ENCODE measurements at places on chromosomes 13 and 19.

DNA sequence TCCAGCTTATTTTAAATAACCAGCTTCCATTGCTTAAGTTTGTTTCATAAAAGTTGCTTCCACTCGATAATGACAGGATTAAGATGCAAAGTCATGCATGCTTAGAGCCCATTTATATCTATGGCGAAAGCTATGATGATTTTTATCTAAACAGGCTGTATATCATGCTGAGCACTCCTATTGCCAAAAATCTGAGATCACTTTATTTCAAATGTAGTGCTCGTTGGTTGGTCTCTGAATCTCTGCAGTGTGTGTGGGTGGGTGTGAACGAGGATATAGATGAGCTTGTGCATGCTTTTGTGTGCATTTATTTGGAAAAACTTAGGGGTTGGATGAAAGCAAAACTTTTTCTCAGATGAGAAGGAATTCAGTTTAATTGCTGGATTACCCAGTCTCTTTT is 27.0 kb upstream of the ARGLU1 start:
- DNase-seq: no peak

- no peak for DNase-seq
Observed at GRCh38 chr19:31708520-31708919, 359.3 kb upstream of the TSHZ3 start.

- no peak for DNase-seq
Observed at GRCh38 chr13:48731001-48731658, 77.4 kb downstream of the CYSLTR2 start.

DNA sequence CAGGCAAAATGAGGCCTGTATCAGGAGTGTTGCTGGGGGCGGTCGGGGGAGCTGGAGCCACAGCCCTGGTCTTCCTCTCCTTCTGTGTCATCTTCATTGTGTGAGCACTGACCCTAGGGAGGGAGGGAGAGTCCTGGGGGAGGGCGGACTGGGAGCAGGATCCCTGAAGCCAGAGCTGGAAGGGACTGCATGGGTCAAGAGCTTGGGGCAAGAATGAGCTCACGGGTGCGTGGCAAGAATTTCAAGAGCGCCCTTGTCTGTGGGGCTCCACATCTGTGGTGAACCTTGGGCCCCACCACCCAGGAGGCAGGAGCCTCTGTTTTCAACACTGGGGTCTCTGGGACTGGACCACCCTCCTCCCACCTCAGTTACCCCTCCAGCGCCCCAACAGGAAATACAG is 4.7 kb downstream of the SIGLEC7 start:
- DNase-seq: no peak

DNA sequence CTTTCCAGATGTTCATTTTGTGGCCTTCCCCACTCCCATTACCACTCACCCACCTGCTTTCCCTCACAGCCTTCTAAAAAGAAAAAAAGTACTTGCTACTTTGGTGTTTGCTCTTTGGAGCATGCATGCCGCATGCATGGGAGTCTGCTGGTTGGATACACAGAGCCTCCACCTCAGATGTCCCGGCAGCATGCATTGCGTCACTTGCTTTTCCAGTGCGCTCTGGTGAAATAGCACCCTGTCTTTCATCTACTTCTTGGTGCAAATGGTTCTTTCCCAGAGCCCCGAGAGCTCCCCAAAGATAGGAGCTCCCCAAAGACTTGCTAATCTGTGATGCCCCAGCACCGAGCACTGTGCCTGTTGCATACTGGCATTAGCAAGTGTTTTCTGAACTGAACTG is 333.2 kb upstream of the ZNF507 start:
- DNase-seq: no peak

DNA sequence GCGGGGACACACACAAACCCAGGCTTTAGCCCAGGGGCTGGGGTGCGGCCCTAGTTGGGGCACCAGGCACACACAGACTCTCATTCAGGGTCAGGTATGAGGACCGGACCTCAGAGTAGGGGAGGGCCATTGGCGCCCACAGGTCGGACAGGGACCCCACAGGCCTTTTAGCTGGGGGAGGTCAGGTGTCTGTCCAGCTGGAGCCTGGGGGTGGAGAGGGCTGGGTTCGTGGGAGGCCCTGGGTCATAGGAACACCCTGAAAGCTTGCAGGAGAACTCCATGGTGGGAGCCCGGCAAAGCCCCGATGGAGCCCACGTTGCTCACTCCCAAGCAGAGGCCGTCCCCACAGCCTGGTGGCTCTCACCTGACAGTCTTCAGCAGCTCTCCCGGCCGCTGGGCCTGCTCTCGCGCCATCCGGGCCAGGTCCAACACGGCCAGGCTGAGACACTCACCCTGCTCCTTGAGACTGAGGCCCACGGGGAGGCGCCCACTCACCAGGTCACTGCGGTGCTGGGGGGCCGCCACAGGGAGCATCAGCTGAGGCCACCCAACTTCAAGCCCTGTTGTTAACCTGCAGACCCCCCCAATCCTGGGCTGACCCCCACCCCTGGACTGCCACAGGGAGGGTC is 5.0 kb downstream of the JAK3 start:
- DNase-seq: no peak

DNA sequence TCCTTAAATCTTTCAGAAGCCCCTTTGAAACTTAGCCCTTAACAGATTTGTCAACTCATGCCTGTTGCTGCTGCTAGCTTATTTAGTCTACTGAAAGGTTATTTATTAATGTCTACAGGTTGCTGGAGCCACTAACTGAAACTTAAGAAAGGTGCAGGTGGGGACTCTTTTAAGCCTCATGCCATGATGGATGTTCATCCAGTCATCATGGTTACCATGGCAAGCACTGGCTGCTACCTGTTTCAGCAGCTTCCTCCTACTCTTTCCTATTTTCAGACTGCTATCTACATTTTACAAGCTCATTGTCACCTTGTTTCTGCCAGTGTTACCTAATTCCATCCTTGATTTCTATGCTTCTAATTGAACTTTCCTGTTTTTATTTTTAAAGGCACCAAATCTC is 27.1 kb downstream of the DGKH start:
- DNase-seq: no peak

GRCh38 chr19:21483589-21484170 is 21.7 kb upstream of the ZNF429 start:
- DNase-seq: no peak

DNA sequence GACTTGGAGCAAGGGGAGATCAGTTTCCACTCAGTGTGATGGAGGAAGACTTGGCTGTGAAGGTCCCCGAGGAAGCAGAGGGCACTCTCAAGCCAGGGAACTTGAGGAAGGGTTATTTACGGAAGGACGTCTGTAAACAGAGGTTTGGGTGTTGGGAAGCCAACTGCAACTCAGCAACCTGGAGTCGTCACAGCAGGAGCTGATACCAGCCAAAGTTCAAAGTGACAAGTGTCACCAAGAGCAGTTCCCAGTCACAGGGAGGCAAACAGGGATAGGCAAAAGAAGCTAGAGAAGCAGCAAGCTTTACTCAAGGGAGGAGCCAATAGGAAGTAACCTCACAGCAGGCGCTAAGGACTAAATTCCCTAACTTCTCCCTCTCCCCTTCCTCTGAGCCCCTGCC is 205.5 kb downstream of the EFNB2 start:
- no peak for DNase-seq

DNA sequence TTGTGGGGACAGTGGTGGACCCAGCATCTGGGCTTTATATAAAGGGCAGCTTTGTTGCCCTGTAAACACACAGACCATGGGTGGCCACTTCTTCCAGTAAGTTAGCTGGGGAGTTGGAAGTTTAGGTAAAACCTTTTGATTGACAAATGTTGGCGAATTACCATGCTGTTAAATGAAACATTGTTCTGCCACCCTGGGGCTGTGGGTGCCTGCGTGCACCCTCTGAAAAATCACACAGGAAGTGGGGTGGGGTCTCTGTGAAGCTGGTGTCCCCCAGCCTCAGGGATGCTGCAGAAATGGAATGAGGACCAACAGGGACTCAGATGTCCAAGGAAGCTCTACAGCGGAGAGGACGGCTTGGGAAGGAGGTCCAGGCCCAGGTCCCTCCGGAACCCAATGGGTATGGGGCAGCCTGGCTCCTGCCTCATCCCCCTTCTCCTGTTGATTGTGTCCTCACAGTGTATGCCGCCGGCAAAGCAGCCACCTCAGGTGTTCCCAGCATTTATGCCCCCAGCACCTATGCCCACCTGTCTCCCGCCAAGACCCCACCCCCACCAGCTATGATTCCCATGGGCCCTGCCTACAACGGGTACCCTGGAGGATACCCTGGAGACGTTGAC is 2.8 kb upstream of the USF2 start:
- peak; percentile 42 for DNase-seq

DNA sequence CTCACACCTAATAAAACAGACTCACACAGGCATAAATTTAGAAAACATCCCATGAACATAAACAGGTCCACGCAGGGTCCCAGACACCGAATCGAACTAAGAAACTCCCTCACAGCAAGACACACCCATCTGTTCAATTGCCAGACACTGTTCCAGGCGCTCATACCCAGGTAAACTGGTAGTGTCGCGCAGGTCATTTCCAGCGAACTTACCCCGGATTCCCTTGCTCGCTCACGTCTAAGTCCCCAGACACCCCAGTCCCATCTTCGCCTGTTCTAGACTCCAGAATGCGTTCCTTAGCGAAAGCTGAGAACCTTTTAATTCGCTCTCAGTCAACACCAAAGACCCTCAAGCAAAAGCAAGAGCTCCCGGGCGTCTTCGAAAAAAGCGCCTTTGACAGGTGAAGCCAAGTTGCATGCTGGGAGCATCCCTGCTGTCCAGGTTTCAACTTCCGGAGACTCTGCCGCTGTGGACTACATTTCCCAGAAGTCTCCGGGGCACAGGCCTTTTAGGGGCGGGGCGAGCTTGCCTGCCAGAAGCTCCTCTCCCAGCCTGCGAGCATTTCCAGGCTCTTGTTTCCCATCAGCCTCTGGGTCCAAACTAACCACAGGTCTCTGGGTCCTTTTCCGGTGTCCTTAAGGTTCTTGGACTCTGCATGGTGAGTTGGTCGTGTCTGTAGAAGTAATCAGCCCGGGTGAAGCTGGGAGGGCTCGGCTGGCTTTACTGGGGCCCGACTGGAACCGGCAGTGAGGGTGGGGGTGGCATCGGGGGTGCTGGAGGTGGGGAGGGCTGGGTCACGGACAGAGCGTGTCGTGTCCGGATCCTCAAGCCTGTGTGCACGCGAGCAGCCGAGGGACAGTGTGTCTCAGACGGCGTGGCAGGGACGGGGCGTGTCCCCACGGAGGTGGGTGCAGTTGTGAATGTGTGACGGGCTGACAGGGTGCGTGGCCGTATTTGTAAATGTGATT is at the start of gene ZNF283:
TSS of gene ZNF283 (plus strand) at position 535 of the 968 bp plus-strand sequence. CDS start 6,184 bp downstream, outside the sequence.
- peak; percentile 92 for DNase-seq

- DNase-seq: no peak
Observed at GRCh38 chr19:44346556-44346955, 9.9 kb downstream of the ZNF112 start.

Data from right forelimb (tissue), 1 donor.